DMS79 (cell line): ENCODE measurements at places on chromosomes 4 and X.

- no peak for DNase-seq
These were observed 111.7 kb downstream of the LINC00632 start for GRCh38 chrX:140821280-140821679.

- DNase-seq: no peak
These were observed 23.6 kb upstream of the GPR78 start for GRCh38 chr4:8556341-8557150.

DNA sequence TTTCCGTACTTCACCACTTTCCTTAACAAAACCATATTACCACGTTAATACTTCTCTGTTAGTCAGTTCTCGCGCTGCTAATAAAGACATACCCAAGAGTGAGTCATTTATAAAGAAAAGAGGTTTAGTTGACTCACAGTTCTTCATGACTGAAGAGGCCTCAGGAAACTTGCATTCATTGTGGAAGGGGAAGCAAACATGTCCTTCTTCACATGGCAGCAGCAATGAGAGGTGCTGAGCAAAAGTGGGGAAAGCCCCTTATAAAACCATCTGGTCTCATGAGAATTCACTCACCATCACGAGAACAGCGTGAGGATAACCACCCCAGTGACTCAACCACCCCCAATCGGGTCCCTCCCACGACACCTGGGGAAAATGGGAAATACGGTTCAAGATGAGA, 289.8 kb upstream of the CLNK start:
- no peak for DNase-seq

DNA sequence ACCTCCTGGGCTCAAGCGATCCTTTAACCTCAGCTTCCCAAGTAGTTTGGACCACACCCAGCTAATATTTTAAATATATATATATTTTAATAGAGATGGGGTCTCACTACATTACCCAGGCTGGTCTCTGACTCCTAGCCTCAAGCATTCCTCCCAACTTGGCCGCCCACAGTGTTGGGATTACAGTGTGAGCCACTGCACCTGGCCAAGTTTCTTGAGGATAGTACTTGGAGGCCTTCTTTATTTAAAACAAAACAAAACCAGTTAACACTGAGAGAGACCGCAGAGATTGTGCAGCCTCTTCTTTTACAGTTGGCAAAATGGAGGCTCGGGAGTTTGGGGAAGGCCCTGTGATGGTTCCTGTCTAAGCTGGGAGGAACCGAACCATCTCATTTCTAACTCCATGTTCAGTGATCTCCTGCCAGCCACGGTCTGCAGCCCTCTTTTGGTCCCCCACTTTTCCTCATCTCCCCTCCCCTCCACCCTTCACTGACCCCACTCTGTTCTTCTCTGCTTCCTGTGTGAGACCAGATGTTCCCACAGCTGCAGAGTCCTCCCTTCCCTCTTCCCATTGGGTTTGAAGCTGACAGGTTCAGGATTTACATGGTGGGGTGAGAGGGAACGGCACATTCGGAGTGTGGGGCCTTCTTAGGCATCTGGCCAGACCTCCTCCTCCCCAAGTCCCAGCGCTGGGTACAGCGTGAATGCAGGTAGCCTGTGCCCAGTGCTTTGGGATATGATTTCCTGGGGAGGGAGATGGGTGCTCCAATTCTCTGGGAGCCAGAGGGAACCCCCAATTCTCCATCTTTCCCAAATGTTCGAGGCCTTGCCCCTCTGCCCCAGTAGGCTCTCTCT, 1.4 kb upstream of the SORCS2 start:
- no peak for DNase-seq

GRCh38 chr4:158484173-158484885, 37.4 kb upstream of the RXFP1 start:
- no peak for DNase-seq

- no peak for DNase-seq
These were observed 55.6 kb downstream of the CYLC1 start for GRCh38 chrX:83916525-83916924.

GRCh38 chr4:62709618-62710252, 1509.6 kb downstream of the ADGRL3 start:
- DNase-seq: no peak

DNA sequence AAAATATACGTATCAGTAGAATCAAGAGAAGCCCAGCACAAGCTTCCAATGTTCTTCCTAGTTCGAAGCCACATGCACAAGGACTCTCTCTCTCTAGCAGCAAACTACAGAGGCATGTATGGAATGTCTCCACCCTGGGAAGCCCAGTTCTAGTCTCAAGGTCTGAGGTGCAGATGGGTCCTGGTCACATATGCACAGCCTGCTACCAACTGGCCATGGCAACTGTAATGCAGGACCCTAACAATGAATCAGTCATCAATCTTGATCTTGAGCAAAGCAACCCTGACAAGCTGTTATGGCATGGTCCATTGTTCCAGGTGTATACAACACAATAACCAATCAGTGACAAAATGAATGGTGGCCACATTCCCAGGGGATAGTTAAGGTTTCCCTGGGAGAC, 55.8 kb downstream of the MBNL3 start:
- DNase-seq: no peak

DNA sequence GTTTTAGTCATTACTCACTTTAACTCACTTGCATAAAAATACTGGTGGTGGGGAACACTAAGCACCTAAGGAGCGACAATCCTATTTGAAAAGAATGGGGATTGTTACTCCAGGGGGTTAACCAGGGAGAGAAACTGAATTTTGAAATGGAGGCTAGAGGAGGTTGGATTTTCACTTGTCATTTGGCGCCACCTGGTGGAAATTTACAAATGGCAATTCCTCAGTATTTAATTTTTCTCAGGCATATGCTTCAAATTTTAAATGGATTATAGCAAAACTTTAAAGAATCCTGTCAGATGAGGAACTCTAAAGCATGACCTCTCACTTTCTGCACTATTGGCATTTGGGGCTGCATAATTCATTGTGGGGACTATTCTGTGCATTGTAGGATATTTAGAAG, 2.7 kb upstream of the GEMIN8 start:
- no peak for DNase-seq

GRCh38 chr4:14752341-14753046, 249.8 kb upstream of the CPEB2 start:
- DNase-seq: no peak

DNA sequence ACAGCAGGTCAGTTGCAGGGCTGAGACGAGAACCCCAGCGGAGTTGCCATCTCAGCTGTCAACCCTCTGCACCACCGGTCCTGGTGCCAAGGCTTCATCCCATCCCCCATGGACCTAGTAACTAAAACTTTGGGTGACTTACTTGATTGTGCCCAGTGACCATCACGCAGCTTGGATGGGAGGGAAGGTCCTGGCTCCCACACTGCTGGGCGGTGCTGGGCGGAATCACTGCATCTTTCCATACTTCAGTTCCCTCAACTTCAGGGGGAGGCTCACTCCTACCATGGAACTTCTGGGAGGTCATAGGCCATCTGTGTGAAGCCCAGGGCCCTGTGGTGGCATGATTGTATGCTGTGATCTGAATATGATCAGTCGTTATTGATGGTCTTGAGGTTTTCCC, 26.2 kb upstream of the JAKMIP1 start:
- no peak for DNase-seq

DNA sequence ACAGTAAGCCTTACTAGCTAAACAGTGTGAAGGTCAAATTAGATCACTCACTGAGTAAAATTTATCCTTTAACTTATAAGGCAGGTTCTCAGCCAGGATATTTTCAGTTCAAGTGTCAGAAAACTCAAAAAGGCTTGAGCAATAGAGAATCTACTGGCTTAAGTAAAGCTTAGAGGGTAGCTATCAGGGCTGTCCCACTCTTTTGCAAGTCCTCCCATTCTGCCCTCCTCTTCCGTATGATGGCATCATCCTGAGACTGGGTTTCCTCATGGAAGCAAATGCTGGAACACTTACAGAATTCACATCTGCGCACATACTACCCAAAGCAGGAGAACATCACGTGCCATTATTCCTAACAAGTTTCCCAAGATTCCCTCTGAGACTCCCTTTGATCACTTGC, 55.0 kb downstream of the FBXL5 start:
- DNase-seq: no peak

DNA sequence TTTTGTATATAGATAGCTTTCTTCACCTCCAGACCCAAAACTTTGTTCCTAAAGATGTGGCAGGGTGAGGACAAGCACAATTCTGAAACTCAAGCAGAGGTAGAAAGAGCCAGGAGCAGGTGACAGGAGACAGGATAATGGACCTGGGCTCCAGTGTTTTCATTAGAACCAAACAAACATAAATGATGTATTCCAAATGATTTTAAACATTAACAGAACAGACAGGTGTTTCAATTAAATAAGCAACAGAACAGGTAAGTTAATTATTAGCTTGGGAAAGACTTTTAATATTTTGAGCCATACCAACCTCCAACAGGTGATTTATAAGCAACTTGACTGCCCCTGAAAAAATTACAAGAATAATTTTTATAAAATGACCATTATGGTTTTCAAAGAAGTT, 459.4 kb upstream of the LCORL start:
- no peak for DNase-seq

DNA sequence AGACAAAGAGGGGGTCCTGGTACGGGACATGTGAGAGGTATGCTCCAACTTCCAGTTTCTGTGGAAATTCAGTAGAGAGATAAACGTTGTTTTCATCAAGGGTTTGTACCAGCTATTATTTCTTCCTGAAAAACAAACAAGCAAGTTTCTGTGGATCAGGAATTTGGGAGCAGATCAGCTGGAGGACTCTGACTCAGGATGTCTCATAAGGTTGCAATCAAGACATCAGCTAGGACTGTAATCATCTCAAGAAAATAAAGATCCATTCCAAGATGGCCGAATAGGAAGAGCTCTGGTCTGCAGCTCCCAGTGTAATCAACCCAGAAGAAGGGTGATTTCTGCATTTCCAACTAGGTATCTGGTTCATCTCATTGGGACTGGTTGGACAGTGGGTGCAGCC, 23.5 kb upstream of the NFKB1 start:
- no peak for DNase-seq

- no peak for DNase-seq
These were observed 18.8 kb downstream of the ATP1B4 start for GRCh38 chrX:120380699-120381098.

DNA sequence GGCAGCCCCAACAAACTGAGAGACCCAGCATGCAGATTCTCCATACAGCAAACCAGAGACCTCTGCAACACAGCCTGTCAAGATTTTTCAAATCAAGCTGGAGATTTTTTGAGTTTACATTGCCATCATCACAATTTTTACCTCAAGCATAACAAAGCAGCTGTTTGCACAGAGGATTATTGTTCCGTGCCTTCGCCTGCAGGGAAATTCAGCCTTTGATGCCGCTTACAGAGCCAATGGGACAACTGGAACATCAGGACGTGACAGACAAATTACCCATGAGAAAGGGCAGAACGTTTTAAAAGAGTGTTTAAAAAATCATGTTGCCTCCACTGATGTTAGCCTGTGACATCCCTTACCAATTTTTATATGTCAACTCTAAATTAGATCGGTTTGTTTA, 363.7 kb downstream of the FBXW7 start:
- DNase-seq: no peak

DNA sequence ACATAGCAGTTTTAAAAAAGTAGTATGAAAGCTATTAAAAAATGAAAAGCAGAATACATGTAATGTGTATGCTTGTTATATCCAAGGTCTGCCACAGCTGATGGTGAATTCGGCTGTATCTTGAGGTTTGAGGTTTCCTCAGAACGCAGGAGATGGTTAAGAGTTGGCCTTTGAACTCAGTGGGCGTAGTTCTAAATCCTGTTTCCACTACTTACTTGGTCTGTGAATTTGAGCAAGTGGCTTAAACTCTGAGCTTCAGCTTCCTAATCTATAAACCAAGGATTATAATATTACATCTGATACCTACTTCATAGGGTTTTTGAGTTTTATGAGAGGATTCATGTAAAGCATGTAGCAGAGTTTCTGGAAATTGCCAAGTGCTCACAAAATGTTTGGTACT, 125.2 kb downstream of the STIM2 start:
- DNase-seq: no peak

DNA sequence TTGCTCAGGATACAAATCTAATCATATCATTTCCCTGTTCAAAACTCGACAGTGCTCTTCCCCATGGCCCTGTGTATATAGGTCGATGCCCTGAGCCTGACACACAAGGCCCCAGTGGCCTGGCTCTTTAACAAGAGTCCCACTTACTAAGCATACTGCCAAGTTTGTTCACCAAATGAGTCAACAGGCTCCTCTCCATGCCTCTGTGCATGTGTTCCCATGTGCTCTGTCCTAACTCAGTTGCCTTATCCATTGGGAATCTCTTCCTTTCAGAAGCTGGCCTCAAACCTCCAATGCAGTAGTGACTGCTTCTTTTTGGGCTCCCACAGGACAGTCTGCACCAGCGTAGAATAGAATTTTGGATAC, 18.9 kb upstream of the CXCR3 start:
- DNase-seq: no peak

DNA sequence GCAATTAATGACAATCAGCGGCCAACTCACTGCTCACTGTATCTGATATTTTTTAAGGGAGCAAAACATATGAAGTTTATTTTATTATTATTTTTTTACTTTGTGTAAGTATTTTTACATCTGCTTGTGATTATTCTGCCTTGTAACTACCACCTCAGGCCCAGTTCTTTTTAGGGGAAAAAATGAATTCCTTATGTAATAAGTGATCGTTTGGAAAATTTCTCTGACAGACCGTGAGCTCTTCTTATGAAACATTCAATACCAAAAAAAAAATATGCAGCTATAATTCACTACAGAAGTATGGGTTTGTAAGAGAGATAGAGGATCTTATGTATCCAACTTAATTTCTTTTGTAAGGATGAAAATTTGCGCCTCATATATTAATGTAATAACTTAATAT, 33.5 kb upstream of the STOX2 start:
- DNase-seq: no peak

- DNase-seq: no peak
These were observed 15.2 kb downstream of the GAB1 start for GRCh38 chr4:143351774-143352451.

- no peak for DNase-seq
These were observed 84.3 kb downstream of the PAPSS1 start for GRCh38 chr4:107635735-107636134.

DNA sequence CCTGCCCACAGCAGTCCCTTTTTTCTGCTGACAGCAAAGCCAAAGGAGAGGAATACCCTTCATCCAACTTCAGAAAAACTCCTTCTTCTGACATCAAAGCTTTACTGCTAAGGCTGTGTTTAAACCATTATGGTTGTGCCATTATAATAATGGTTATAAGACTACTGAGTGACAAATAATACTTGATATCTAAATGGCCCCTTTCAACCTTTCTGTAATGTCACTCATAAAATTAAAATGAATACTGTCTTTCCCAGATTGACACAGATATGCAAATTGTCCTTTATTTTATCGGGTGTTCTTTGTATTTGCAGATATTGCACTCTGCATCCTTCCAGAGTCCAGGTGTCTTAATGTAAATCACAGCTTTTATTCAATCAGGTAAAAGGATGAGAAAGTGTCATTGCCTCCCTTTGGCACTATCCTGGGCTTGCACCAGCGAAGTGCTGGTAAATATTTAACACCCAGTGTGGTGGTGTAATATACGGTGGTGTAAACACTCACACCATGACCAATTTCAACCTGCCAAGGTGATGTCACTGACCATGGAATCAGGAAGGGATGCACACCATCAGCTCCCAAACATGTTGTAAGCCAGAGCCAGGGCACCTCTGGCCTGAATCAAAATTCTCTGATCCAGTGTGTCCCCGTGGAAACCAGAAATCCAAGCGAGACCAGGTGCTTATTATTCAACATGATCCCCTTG, 139.4 kb upstream of the TENM3 start:
- no peak for DNase-seq

- DNase-seq: no peak
These were observed 70.1 kb downstream of the CHM start for GRCh38 chrX:85977218-85977617.
